HS-5 (cell line): ENCODE measurements at places on chromosomes 2 and 18.

- DNase-seq, result peak; percentile 38
Observed at GRCh38 chr2:220277445-220277975, 650.1 kb downstream of the SLC4A3 start.

DNA sequence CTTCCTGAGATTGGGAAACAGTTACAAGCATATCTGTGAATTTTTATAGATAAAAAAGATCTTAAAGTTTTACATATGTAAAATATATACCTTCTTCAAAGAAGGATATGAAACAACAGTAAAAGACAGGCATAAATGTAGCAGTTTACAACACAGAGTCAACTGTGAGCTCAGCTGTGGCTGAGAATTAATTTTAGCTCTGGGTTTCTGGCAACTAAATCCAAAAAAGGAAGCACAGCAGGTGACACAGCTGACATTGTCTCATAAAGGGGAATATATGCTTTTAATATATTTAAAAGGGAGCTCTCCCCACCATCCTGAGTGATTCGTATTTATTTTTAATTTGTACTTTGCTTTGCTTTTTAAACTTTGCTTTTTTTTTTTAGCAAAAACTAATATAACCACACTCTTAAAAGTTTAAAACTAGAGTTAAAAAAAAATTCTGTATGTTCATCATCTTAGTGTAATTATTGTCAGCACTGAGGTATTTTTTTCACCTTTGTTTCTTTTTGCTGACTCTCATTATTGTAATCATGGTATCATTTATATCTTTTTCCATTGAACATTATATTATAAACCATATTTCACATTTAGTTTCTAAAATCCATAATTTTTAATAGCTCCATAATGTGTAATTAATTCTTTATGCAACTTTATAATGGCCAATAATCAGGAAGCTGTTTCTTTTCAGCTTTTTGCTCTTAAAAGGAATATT is 6.7 kb downstream of the TUBB6 start:
- DNase-seq, result no peak

DNA sequence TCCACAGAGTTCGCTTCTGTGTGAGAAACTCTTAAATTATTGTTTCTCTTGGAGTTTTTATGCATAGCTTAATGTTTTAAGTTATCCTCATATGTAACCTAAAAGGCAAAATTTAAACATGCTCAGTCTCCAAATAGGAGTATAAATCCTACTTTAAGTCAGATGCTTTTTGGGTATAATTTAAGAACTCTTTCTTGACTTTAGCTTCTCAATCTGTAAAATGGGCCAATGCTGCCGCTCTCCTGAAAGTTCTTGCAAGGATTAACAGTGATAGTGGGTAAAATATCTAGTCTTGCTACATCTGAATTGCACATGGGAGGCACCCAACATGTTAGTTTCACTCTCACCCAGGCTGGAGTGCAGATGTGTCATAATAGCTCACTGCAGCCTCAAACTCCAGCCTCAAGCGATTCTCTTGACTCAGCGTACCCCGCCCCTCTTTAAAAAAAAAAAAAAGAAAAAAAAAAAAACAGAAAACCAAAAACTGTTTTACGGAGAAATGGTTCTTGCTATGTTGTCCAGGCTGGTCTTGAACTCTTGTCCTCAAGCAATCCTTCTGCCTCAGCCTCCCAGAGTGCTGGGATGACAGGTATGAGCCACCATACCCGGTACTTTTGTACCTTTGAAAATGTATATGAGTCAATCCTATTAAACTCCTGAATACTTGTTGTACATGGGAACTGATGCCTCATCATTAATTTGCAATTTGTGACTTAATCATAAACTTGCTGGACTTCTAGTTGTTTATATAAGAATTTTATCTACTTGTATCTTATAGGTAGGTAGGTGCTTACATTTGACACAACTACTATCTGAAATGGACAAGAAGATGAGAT is 1.8 kb downstream of the FBXO48 start:
- DNase-seq, result no peak

GRCh38 chr2:207483066-207483465 is 46.7 kb upstream of the CREB1 start:
- no peak for DNase-seq

GRCh38 chr2:202450785-202451184 is 74.7 kb downstream of the BMPR2 start:
- DNase-seq, result no peak

GRCh38 chr18:11943551-11943950 is 35.4 kb upstream of the MPPE1 start:
- DNase-seq, result no peak
